ENCODE measurements at places on chromosomes 2 and 18. TPM values are rescaled to one million over a fixed set of nuclear protein-coding genes. Genes with fewer than 3 reads are reported as not detected.

The SPC25 gene
- 0.93 TPM for total RNA-seq

The EIF4E2 gene
- total RNA-seq, result 51.9 TPM

The POTEJ gene
- total RNA-seq, result not detected

The LHCGR gene
- total RNA-seq, result 0.42 TPM

GRCh38 chr2:215635788-215636139 lies 199.9 kb upstream of the FN1 start:
- DNase-seq, result no peak

DNA sequence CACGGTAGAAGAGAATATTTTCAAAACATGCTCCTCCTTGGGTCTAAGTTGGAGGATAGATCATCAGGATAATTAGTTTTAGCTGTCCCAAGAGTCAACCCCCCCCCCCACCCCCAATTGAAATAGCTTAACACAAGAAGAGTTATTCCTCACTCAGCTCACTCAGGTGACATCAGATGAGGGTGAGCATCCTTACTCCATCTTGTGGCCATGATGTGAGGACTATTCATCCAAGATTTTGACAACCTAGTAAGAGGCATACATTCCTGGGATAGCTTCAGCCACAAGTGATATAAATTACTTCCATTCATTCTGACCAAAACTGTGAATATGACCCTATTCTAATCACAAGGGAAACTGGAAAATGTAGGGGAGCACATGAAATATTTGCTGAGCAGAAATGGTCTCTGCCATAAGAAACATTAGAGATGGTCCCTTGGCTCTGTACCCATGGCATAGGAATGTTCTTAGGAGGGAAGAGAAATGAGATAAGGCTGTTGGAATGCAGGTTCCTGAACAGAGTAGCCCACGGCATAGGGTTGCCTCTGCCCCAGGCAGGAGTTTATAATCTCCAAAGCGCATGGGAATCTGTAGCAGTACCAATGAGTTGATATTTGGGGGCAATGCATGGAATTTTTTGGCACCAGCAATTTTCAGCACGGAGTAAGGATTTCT lies 257.2 kb downstream of the CYRIA start:
- DNase-seq, result no peak

DNA sequence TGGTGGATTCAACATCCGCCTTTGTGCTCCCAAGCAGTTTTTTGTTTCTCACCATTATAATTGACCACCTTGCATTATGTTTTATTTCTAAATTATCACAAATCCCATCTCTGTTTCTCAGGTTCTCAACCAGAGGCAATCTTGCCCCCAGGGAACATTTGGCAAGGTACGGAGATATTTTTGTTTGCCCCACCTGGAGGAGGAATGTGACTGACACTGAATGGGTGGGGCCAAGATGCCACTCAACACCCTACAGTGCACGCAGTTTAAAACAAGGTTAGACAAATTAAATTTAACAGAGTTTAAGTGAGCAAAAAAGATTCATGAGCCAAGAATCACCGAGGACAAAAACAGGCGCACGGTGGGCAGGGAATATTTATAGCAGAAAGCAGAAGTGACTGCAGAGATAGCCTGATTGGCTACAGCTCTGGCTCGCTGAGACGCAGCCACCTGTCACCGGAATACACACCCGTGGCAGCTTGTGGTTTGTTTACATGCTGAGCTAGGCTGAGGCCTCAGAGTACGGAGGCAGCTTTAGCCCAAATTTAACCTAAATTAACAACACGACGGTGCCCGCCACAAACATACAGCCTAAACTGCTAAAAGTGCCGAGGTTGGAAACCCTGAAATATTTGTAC lies 150.0 kb upstream of the ALKAL2 start:
- DNase-seq, result no peak

The OTOF gene
- 0.06 TPM for total RNA-seq

The TUBB8B gene
- not detected for total RNA-seq

The CCDC74A gene
- 5.3 TPM for total RNA-seq

The HOXD4 gene
- 7.7 TPM for total RNA-seq

GRCh38 chr2:79824086-79824786 lies 311.4 kb downstream of the CTNNA2 start:
- DNase-seq, result no peak

- DNase-seq, result no peak
These were observed 74.2 kb downstream of the VIT start for GRCh38 chr2:36770542-36771287.

The CRYGD gene
- not detected for total RNA-seq

- DNase-seq, result no peak
These were observed 13.5 kb upstream of the DOK6 start for GRCh38 chr18:69387186-69387585.

GRCh38 chr18:77046409-77046808 lies 86.2 kb downstream of the MBP start:
- no peak for DNase-seq

The ZC3H6 gene
- total RNA-seq, result 18.2 TPM

- DNase-seq, result no peak
These were observed 44.9 kb downstream of the ZEB2 start for GRCh38 chr2:144475044-144475443.

DNA sequence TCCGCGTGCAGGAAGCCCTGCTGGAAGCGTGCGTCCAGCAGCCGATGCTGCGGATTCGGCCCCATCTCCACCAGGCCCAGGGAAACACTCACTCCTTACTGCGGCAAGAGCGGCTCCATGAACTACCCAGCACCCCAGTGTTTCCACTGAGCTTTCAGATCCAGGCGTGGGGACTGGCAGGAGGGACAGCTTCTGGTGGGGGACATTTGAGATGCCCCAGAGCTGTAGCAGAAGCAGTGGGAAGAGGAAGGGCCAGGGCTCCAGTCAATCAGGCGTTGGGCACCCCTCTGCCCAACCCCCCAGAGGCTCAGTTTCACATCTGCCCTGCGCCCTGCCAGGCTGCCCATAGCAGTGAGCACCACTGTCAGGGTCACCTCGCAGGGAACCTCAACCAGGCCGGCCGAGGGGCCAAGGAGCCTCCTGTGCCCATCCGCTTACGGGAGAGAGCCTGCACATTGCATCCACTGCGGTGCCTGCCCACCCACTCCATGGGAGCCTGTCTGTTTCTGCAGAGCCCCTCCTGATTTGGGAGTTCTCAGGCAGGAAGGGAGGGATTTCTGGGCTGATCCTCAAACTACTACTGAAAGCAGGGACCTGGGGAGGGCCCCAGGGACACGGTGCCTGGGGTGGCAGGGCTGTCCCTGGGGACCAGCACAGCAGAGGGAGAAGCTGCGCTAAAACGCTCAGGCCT lies 4.6 kb downstream of the AGXT start:
- DNase-seq, result peak; percentile 61

The UGT1A6 gene
- total RNA-seq, result not detected

DNA sequence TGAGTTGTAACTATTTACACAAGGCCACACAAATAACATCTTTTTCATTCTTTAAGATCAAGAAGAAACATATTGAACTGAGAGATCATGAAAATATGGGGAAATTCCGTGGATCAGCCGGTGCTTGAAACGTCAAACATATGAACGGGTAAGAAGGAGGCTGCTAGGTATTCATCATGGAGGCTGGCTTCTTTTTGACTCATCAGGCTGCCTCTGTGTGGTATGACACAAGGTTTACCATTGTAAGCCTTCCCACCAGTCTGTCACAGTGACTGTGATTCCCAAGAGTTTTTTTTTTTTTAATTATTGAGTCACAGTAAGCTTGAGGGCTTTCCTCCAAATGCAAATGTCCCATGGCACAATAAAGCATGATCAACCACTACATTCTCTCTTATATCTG lies 506.9 kb downstream of the BCL11A start:
- DNase-seq, result no peak

DNA sequence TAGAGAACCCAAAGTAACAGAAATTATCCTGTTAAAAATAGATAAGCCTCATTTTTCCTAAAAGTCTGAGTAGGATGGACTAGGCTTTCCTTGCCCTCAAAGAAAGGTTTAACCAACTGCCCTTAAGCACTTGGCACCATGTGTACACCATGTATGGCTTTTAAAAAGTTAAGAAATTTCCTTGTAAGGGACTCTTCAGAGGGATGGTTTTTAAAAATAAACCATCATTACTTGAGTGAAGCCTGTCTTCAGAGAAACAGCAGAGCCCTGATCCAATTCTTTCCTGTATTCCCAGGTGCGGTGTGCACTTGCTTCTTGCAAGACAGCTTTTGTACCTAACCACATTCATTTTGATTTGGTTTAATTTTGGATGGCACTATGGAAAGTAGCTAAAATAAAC lies 1.1 kb upstream of the NEMP2 start:
- no peak for DNase-seq

The EPHA4 gene
- total RNA-seq, result 19.9 TPM

DNA sequence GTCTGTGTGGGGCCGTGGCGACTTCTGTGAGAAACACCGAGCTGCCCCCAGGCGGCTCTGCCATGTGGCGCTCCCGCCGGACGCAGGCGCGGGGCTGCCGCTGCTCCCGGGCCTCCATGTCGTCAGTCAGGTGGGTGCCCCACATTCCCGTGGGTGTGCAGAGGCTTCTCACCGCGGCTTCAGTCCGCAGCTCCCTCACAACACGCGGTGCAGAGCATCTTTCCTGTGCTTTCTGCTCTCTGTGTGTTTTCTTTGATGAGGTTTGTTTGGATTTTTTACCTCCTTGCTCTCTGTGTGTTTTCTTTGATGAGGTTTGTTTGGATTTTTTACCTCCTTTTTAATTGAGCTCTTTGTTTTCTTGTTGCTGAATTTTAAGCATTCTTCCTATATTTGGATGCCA lies 13.0 kb downstream of the AQP12A start:
- DNase-seq, result peak; percentile 35

GRCh38 chr2:215724146-215724545 lies 288.3 kb upstream of the FN1 start:
- DNase-seq, result no peak
